Nucleus accumbens (tissue), 56 donors: ENCODE measurements at places on chromosomes 1 and 21.

DNA sequence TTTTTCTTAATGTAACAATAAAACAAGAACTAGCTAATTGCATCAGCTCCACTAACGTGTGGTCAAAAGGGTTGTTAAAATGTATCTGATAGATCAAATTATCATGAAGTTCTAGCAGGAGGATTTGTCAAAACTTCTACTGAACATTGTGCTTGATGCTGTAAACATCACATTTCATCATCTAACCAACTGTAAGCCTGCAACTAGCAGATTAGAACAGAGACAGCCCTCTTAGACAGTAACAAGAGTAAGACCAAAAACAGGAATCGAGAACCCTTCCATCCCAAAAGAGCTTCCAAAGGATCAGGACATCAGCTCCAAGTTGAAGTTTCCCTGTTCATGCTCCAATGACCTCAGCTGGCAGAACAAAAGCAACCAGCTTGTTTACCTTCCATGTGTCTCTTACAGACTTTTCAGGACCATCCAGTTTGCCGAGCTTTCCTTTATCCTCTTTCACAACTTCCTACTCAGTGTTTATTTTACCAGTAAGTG lies 44.6 kb downstream of the NIBAN1 start:
- DNase-seq: no peak

- DNase-seq: no peak
Measured at GRCh38 chr1:67348586-67349252, 41.0 kb downstream of the IL12RB2 start.

DNA sequence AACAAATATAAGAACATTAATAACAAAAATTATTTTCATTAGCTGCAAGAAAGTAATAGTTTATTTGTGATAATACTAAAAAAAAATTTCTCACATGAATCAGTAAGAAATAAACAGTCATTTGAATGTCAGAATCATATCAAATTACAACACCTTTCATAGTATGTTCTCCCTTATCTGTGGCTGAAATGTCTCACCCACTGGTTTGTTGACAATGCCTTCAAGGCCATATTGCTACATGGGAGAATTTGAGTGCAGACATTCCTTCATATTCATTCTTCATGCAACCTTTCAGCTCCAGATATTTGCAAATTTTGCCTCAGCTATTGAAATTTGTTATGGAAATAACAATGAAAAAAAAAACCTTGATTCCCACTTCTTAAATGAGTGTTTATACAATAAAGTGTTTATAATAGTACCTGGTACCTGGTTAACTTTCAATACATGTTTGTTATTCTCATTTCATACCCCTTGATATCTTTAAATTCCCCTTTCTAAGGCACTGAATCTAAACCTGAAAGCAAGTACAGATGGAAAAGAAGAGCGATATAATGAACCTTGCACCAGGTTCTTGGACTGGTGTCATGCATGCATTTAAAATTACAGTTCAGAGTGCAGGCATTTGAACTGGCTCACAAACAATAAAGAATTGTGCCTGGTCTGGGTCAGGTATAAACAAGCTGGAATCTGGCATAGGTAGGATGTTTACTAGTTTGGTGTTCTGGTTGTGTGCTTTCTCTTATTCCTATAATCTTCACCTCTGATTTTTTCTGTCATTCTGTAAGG lies 242.2 kb upstream of the ADGRL2 start:
- no peak for DNase-seq

GRCh38 chr1:31701091-31701736 lies 2.6 kb downstream of the COL16A1 start:
- peak; percentile 93 for DNase-seq

DNA sequence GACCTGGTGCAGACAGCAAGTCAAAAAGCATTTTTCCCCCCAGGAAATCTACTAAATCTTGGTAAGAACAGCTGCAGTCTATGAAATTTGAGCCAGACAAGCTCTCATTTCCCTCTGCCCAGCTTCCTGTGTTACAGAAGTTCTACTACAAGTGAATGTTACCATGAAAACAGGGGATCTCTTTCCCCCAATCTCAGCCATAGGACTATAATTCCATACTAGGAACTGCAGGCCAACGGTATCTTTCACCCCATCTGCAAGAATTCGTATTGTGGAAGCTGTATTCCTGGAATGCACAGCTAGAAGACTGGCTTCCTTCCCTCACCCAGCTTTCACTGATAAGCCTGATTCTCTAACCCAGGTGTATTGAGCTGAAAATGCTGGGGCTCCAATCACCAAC lies 1655.4 kb downstream of the BRINP3 start:
- no peak for DNase-seq

DNA sequence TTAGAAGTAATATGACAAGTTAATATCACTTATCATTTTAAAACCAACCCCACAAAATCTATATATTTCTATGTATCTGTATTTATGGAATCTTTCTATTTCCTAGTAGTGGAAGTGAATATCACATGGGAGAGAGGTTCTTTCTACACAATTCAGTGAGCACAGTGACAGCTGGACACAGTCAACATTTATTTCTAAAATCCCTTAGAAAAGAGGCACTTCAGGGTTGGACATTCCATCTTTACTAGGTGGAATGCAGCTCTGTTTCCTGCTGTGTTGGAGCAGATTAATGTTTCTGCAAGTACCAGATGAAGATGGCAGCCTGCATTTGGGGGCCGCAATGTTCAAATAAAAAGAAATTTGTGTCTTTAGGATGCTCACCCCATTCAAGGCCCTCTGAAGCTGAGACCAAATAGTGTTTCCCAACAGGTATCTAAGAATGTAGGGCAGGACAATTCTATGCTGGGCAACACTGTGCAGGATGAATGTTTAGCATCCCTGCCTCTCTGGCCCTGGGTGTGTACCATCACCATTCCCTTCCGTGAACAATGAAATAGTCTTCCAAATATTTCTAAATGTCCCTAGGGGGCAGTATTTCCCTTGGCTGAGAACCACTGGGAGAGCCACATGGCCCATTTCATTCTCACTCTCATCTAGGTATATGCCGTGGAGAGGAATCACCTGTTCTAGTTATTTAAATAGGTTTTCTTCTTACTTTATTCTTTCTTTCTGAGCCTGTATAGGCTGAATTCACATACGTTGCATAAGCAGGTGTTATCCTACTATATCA lies 394.8 kb downstream of the PRDM2 start:
- no peak for DNase-seq

DNA sequence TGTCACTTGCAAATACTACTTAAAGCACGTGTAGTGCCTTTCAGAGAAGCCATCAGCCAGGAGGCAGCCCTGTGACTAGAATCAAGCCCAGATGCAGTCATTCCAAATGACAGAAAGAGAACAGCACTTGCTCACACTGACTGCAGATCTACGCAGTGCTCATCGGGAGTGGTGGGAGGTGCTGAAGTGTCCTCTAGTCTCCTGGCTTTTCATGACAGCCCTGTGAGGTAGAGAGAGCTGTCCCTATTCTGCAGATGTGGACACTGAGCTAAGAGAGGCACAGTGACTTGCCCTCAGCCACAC lies 62.3 kb upstream of the EDN2 start:
- no peak for DNase-seq

- DNase-seq: no peak
Measured at GRCh38 chr1:113782406-113782805, 23.1 kb upstream of the PHTF1 start.

GRCh38 chr1:70205434-70206118 lies at the start of gene LRRC40:
TSS of gene LRRC40 (minus strand) at chr1:70205579. CDS start at chr1:70205540, 39 bp downstream.
- peak; percentile 95 for DNase-seq

DNA sequence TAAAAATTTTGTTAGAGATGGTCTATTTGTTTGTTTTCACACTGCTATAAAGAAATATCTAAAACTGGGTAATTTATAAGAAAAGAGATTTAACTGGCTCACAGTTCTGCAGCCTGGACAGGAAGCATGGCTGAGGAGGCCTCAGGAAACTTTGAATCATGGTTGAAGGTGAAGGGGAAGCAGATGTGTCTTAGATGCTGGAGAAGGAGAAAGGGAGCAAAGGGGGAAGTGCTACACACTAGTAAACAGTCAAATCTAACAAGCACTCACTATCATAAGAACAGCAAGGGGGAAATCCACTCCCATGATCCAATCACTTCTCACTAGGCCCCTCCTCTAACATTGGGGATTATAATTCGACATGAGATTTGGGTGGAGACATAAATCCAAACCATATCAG lies 76.8 kb upstream of the COL24A1 start:
- DNase-seq: no peak
